ENCODE measurements at places on chromosomes 13 and 19.

GRCh38 chr19:52722062-52723003 lies 12.5 kb downstream of the ZNF611 start:
- no peak for DNase-seq

GRCh38 chr13:75219479-75220237 lies 262.3 kb downstream of the TBC1D4 start:
- peak; percentile 92 for DNase-seq

DNA sequence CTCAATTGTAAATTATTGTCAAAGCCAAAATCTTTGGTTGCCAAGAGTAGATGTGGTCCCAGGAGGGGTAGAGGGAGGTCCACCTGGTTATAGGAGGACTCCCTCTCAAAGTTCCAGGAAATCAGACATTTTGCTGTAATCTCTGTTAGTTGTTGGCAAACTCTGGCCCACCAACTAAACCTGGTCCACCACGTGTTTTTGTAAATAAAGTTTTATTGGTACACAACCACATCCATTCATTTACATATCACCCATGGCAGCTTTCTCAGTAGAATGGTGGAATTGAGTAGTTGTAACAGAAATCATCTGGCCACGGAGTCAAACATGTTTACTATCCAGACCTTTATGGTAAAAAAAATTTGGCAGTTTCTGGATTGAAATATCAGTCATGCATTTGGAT lies 70.6 kb downstream of the ZNF557 start:
- no peak for DNase-seq

GRCh38 chr13:85089186-85089585 lies 710.0 kb downstream of the SLITRK6 start:
- no peak for DNase-seq

- no peak for DNase-seq
These were observed 411.0 kb downstream of the OLFM4 start for GRCh38 chr13:53439439-53440225.

- no peak for DNase-seq
These were observed 164.3 kb upstream of the PABPC3 start for GRCh38 chr13:24931450-24932251.

- DNase-seq = no peak
These were observed 153.1 kb downstream of the KDM4B start for GRCh38 chr19:5122121-5122400.

- no peak for DNase-seq
These were observed at the start of gene SLC7A9 for GRCh38 chr19:32869369-32869965. TSS of gene SLC7A9 (minus strand) at chr19:32869767. CDS start at chr19:32868534, 1,233 bp downstream.

DNA sequence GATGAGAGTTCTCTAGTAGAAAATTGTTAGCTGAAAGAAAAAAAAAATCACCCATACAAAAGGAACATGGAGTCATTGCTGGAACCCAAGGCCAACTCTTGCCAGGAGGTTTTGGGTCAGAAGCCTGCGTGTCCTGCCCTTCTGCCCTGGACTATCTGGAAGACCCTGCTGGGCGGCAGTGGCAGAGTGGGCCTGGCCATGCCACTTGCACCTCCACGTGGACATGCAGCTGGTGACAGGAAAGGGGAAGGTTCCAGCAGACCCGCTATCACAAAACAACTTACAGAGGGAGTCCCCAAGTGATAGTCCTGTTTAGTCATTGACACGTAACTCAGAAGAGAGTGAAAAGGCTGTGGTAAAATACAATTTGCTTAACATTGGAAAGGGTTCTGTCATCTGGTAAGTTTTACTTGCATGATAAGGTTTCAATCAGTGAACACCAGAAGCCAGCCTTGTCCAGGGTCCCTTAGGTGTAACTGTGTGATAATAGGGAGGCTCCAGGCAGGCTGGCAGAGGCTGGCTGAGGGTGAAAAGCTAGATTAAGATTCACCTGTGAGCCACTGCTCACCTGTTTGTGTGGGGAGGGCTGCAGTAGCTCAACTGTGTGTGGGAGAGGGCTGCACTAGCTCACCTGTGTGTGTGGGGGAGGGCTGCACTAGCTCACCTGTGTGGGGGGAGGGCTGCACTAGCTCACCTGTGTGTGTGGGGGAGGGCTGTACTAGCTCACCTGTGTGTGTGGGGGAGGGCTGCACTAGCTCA lies 47.8 kb downstream of the COL4A2 start:
- DNase-seq = no peak

DNA sequence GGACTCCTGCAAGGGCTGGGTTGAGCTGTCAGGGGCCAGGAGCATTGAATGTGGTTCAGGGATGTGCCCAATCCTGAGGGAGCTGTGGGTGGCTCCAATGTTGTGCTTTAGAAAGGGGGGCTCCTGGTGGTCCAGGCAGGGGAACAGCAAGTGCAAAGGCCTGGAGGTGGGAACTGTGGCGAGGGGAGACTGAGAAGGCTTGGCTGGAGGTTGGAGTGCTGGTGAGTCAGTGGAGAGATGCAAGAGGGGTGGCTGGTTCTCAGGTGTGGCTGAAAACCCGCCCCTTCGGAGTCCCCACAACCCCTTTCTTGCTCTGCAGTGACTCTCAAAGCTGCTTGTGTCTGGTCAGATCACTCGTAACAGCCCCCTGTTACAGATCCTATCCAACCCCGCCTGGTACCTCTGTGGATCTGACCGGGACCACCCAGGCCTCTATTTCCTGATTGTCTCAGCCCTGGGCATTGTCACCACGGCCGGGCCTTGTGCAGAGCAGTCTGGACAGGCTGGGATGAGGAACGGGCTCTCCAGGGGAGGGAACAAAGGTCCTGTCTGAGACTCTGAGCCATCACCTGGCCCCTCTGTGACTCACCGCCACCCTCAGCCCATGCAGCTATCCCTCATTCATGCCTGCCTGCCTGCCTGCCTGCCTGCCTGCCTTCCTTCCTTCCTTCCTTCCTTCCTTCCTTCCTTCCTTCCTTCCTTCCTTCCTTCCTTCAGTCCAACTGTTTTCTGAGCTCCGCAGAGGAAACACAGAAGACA lies 1.4 kb upstream of the KCNN1 start:
- DNase-seq = no peak

GRCh38 chr19:7382694-7383093 lies 34.0 kb downstream of the ARHGEF18 start:
- no peak for DNase-seq

DNA sequence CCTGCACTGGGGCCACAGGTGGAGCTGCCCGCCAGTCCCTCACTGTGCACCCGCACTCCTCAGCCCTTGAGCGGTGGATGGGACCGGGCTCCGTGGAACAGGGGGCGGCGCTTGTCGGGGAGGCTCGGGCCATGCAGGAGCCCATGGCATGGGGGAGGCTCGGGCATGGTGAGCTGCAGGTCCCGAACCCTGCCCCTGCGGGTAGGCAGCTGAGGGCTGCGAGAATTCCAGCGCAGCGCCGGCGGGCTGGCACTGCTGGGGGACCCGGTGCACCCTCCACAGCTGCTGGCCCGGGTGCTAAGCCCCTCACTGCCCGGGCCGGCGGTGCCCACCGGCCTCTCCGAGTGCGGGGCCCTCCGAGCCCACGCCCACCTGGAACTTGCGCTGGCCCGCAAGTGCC lies 877.5 kb upstream of the PCDH9 start:
- DNase-seq = no peak

- DNase-seq = peak; percentile 85
These were observed at the start of gene TBXA2R for GRCh38 chr19:3606690-3607289. TSS of gene TBXA2R (minus strand) at chr19:3606875. CDS start at chr19:3600634, 6,241 bp downstream.

- DNase-seq = peak; percentile 89
These were observed 372 bp upstream of the ZNF699 start for GRCh38 chr19:9309974-9310446.

DNA sequence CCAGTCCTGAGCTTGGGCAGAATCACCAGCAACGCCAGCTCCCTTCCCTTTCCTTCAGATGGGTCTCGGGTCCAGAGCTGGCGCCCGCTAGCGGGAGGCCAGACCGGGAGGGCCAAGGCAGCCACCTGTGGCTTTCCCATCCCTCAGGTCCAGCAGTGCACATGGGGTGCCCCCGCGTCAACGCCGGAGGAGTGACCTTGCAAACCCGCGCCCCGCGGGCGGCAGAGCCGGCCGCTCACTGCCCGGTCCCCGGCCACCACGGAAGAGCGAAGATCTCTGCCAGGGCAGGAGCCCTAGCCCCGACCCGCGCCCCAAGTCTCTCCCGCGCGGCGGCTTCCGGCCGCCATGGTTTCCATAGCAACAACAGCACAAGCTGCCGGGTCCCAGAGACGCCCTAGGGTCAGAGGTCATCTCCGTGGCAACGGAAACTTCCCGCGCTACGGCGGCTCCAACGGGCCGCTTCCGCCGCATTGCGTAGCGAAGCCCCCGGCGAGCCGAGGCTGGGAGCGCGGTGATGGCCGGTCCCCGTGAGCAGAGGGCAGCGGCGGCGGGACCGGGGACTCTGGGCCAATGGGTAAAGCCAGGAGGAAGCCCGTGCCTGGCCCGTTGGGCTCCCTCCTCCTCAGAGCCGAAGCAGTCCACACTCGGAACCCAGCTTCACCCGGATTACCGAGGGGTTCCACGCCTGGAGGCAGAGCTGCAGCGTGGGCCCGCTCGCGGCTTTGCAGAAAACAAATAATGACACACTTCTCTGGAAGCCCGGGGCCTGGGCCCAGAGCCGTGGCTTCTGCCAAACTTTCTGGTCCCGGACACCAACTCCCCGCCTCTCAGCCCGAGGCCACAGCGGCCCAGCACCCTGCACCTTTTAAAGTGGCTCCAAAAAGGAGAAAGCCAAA lies 7.4 kb downstream of the FGF14 start:
- peak; percentile 99 for DNase-seq

DNA sequence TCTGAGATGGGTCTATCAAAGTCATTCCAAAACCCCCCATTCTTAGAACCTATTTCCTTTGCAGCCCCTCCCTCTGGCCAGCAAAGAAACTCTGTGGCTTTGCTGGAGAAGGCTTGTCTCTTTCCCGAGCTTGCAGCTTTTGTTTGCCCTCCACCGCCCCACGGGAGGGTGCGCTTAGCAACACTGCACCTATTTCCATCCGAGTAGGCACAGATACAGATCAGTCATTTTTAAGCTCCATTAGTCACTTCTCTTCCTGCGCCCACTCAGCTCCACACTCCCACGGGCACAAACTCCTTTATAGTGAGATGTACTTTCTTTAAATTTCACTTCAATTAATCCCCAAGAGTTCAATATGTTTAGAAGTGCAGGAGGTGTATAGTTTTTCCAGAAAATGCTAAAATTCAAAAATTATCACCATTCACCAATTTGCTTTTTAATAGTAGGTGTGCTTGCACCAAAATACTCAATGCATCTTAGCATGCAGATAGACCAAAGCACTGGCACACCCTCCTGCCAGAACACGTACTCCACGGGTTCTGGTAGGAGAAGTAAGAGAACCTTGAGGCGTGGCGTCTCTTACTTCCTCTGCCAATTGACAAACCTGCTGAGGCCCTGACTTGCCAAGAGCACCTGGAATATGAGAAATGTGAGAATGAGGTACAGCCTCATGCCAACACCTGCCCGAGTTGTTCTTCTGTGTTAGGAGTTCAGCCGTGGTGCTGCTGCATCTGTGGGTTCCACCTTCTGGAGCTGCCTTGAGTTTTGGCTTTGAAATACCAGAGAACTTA lies 183.7 kb downstream of the TEX29 start:
- no peak for DNase-seq

- DNase-seq = peak; percentile 20
These were observed 16.1 kb downstream of the LGALS16 start for GRCh38 chr19:39671739-39672363.

- peak; percentile 80 for DNase-seq
These were observed 24.3 kb downstream of the NFILZ start for GRCh38 chr19:8654591-8655339.

DNA sequence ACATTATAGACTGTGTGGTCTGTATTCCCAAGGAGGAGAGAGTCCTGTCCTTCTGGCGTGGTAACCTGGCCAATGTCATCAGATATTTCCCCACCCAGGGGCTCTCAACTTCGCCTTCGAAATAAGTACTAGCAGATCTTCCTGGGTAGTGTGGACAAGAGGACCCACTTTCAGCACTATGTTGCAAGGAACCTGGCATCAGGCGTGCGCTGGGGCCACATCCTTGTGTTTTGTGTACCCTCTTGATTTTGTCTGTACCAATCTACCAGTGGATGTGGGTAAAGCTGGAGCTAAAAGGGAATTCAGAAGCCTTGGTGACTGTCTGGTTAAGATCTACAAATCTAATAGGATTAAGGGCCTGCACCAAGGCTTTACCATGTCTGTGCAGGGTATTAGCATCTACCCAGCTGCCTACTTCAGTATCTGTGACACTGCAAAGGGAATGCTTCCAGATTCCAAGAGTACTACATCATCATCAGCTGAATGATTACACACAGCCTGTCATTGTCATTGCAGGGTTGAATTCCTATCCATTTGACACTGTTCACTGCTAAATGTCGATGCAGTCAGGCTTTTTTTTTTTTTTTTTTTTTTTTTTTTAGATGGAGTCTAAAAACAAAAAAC lies 148.0 kb downstream of the PRR20E start:
- DNase-seq = no peak

- no peak for DNase-seq
These were observed 630 bp downstream of the PNPLA6 start for GRCh38 chr19:7535998-7536695.

GRCh38 chr13:26325876-26326275 lies 71.9 kb downstream of the CDK8 start:
- no peak for DNase-seq

GRCh38 chr19:2984215-2984528 lies 6.8 kb downstream of the TLE6 start:
- DNase-seq = peak; percentile 80

- peak; percentile 91 for DNase-seq
These were observed 297.3 kb downstream of the ZNF536 start for GRCh38 chr19:30669329-30670010.

GRCh38 chr13:113625965-113626721 lies 31.9 kb downstream of the ATP4B start:
- DNase-seq = no peak

- DNase-seq = no peak
These were observed 9.8 kb downstream of the ZNF606 start for GRCh38 chr19:57992841-57993240.

DNA sequence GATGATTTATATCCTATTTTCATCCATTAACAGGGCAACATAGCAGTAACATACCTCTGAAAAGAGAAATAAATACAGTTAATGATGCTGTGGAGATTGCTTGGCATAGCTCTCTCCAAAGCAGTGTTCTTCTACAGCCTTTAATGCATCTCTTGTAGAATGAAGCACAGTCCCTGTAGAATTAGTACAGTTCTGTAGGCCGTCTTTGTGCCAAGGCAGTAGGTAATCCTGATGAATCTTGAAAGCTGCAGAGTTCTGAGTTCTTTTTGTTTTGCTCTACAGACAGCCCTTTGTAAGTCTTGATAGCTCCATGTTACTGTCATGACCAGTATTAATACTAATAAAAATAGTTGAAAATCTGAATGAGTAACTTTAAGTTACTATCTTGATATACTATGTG lies 184.2 kb downstream of the MAB21L1 start:
- no peak for DNase-seq

GRCh38 chr19:35348911-35349611 lies 1.4 kb downstream of the FFAR1 start:
- no peak for DNase-seq

- no peak for DNase-seq
These were observed 83.4 kb downstream of the SOX1 start for GRCh38 chr13:112150352-112150751.

DNA sequence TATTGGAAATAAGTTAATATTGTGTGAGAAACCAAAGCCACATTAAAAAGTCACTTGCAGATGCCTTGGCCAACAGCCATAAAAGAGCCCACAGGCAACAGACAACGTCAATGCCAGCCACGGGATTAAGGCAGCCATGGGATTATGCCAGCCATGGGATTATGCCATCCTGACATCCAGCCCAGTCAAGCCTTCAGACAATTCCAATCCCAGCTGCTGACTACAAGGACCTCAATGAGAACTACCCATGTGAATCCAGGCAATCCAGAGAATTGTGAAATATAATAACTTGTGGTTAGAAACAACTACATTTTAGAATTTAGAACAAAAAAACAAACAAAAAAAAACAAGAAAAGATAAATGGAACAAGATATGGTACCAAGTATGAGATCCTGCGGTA lies 356.6 kb downstream of the EFNB2 start:
- no peak for DNase-seq
